Activated T-cell treated with anti-CD3 and anti-CD28 coated beads, Interleukin-2, amount 50 U/mL, for 24 hours (primary cell): ENCODE measurements at places on chromosomes 7 and 10.

GRCh38 chr10:22049635-22050034, 46.1 kb upstream of the DNAJC1 start:
- no peaks in the 10 kb centered on the region for H3K36me3 ChIP-seq
- no peak overlapping the region for H3K4me3 ChIP-seq
- H3K27me3 ChIP-seq: no peaks in the 10 kb centered on the region

- peak; percentile 57 for DNase-seq
- H3K36me3 ChIP-seq: peaks cover 71% of the 10 kb centered on the region
- H3K4me3 ChIP-seq: peak overlapping the region; percentile 68
Measured at GRCh38 chr10:131972474-131973071, 9.2 kb downstream of the BNIP3 start.

DNA sequence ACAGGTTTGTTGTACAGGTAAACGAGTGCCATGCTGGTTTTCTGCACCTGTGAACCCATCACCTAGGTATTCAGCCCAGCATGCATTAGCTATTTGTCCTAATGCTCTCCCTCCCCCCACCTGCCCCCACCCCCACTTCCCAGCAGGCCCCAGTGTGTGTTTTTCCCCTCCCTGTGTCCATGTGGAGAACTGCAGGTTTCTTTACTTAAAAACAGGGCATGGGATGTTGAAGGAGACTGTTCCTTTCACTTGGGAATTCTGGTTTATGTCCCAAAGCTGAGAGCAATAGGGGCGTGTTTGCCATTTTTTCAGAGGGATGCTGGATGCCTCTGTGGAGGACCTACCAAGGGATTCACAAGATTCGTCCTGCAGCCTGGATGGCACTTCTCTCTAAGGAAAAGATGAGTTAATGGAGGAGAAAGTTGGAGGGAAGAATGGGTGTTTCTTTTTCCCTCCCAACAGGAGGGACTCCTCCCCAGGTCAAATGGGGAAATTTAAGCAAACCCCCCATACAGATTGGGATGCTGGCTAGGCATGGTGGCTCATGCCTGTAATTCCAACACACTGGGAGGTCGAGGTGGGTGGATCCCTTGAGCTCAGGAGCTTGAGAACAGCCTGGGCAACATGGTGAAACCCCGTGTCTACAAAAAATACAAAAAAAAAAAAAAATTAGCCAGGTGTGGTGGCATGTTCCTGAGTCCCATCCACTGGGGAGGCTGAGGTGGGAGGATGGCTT, 136.0 kb downstream of the GALNT17 start:
- DNase-seq: no peak
- no peaks in the 10 kb centered on the region for H3K36me3 ChIP-seq
- no peaks in the 10 kb centered on the region for H3K27me3 ChIP-seq
- H3K4me1 ChIP-seq: no peaks in the 10 kb centered on the region

DNA sequence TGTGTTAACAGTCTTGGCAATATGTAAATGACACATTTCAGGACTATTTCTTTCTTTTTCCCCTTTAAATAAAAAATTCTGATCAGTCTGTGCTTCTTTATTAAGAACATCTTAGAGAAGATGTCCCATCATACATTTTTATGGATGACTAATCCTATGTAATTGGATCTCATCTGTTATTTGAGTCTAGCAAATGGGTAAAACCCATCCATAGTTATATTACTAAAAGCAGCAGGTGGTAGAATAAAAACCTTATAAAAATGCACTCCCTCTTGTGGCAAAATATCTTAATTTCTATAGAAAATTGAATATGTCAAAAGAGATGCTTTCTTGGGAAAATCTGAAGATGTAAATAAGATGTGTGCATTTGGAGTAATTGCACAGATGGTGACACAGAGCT, 35.3 kb downstream of the TRRAP start:
- peaks cover 94% of the 10 kb centered on the region for H3K36me3 ChIP-seq
- DNase-seq: no peak
- H3K4me3 ChIP-seq: no peak overlapping the region
- H3K4me1 ChIP-seq: no peaks in the 10 kb centered on the region
- H3K27ac ChIP-seq: no peak overlapping the region

DNA sequence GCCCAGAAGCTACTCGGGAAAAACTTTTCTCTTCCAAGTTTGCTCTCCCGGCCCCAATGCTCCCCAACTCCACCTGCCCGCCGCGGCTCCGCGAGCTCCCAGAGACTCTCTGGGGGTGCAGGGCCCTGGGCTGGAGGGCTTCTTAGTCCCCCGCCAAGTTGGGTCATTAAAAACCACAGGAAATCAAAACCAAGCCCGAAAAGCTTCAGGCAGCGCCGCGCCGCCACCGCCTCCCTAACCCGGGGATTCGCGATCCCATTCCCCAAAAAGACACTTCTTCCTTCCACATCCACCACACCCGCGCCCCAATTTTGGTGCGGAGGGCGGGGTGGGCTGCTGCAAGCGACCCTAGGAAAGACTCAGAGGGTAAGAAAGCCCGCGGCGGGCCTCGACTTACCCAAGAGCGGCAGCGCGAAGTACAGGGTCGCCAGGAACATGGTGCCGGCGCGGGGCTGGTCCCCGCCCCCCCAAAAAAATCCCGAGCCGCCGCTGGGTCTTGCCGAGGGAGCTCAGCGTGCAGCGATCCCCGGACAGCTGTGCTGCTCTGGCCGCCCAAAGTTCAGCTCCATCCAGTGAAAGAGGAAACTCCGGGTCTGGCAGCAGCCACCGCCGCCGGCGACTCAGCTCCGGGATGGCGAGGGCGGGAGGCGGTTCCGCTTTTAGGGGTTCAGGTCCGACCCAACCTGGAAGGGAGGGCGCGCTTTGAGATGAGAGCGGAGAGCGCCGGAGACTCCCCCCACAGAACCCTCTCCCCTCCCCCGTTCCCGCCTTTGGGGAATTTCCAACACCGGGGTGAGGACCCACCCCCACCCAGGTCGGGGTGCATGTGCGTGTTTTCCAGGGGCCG, 1.2 kb downstream of the GFRA1 start:
- peaks cover 80% of the 10 kb centered on the region for H3K27me3 ChIP-seq
- peak overlapping the region; percentile 20 for H3K4me3 ChIP-seq
- no peak for DNase-seq
- H3K36me3 ChIP-seq: no peaks in the 10 kb centered on the region

- H3K27ac ChIP-seq: no peak overlapping the region
- DNase-seq: no peak
- no peaks in the 10 kb centered on the region for H3K36me3 ChIP-seq
Measured at GRCh38 chr10:78889536-78890063, 179.2 kb upstream of the ZMIZ1 start.

DNA sequence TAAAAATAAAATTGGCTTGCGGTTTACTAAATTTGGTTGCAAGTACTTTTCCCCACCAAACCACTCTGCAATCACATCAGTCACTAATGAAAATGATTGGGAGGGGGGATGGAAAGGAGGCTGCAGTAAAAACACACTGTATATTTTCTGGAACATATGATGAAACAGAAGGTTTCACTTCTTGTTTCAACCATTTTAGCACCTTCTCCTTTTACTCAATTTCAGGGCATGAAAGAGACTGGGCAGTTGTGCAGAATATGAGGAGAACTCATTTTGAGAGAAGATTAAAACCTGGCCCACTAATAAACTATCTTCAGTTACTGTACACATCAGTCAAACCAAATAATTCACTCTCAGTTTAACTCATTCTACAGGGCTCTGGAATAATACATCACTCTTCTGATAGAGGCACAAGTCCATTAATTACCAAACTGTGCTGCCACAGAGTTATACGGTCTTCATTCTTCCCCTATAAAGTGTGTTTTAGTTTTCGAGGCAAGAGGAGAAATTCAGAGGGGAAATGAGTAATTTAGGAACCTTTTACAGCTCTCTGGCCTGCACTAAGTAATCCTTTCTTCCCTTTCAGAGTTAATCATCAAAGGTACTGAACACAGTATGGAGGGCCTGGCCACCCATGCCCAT, 25.5 kb downstream of the JAZF1 start:
- peak overlapping the region; percentile 90 for H3K27ac ChIP-seq
- no peak for DNase-seq
- no peaks in the 10 kb centered on the region for H3K27me3 ChIP-seq
- no peaks in the 10 kb centered on the region for H3K36me3 ChIP-seq

GRCh38 chr10:49613882-49614241, at the start of gene CHAT:
TSS of gene CHAT (plus strand) at chr10:49614037. CDS start at chr10:49614190, 153 bp downstream.
- peaks cover 85% of the 10 kb centered on the region for H3K27me3 ChIP-seq
- H3K4me1 ChIP-seq: peaks cover 14% of the 10 kb centered on the region
- no peak within 1 kb of the TSS for H3K27ac ChIP-seq
- H3K36me3 ChIP-seq: no peaks in the 10 kb centered on the region
- peak; percentile 12 for DNase-seq

DNA sequence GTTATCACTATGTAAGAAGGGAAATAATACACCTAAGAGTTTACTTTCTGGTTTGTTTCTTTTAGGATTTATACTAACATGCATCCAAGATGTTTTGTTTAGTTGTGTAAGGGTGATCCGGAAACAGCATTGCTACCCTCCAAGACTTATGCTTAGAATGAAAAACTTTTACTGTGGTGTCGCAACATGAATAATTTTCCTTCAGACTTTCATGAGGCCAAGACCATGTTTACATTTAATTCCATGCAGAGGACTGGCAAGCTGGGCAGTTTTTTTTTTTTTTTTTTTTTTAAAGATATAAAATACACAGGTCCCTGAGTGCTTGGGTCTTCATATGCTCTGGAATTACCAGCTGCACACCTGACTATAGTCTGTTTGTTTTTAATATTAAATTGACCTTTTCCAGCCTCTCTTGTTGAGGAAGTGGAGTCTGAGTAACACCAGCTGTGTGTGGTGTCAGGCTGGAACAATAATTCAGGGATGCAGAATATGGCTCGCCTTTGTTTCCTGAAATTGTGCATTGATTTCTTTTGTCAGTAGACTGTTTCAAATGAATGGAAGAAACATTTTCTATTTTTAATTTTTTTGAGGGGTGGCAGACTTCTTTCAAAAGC, 81.7 kb downstream of the ST7 start:
- no peaks in the 10 kb centered on the region for H3K4me1 ChIP-seq
- DNase-seq: no peak
- H3K27me3 ChIP-seq: no peaks in the 10 kb centered on the region
- no peak overlapping the region for H3K27ac ChIP-seq
- no peaks in the 10 kb centered on the region for H3K36me3 ChIP-seq
- H3K4me3 ChIP-seq: no peak overlapping the region

- no peak for DNase-seq
- no peaks in the 10 kb centered on the region for H3K36me3 ChIP-seq
- H3K27me3 ChIP-seq: no peaks in the 10 kb centered on the region
- no peak overlapping the region for H3K27ac ChIP-seq
- H3K4me1 ChIP-seq: peaks cover 48% of the 10 kb centered on the region
Measured at GRCh38 chr10:43125881-43126731, 12.1 kb upstream of the CSGALNACT2 start.

DNA sequence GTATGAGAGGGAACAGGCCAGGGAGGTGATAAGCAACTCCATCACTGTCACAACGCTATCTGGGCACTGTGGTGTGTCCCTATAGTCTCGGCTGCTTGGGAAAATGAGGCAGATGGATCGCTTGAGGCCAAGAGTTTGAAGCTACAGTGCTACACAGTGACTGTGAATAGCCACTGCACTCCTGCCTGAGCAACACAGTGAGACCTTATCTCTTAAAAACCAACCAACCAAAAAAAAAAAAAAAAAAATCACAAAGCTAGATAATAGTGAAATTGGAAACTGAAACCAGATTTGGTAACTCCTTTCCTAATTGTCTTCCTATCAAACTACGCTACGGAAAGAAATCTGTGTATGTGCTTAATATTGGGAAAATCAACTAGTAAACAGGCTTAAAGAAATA, 14.1 kb downstream of the MICU1 start:
- H3K27me3 ChIP-seq: no peaks in the 10 kb centered on the region
- H3K27ac ChIP-seq: no peak overlapping the region
- peaks cover 21% of the 10 kb centered on the region for H3K36me3 ChIP-seq
- H3K4me3 ChIP-seq: no peak overlapping the region
- no peak for DNase-seq

DNA sequence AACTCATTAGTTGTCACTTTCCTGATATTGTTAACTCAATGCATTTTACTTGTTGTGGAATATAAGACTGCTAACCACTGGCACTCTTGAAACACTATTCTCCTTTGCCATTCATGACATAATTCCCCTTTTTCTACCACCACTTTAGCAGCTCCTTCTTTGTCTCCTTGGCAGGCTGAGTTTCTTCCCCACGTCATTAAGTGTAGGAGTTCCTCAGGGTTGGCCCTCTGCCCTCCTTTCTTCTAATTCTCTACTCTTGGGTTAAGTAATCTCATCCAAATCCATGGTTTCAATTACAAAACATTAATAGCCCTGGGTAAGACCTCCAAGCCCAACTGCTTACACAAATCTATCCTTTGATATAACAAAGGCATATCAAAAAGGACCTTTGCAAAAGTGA, 175.1 kb downstream of the HGF start:
- no peak overlapping the region for H3K27ac ChIP-seq
- no peaks in the 10 kb centered on the region for H3K36me3 ChIP-seq
- no peak overlapping the region for H3K4me3 ChIP-seq
- H3K27me3 ChIP-seq: no peaks in the 10 kb centered on the region

DNA sequence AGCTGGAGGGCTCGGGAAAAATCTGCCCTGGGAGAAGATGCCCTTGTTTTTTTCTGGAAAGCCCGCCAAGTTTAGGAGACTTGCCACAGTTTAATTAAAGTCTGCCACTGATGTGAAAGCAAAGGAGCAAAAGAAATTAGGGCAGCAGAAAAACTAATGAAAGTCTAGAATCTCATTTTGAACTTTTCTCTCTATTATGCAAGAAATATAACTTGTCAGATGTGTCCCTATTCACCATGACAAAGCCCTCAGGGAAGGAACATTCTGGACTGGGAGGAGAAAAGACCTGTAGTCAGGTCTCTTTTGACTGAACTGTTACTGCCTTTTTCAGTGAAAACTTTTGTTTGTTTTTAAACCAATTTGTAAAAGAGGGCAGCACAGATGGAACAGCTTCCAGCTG, 715.5 kb downstream of the SORCS3 start:
- H3K36me3 ChIP-seq: no peaks in the 10 kb centered on the region
- H3K27me3 ChIP-seq: no peaks in the 10 kb centered on the region
- no peaks in the 10 kb centered on the region for H3K4me1 ChIP-seq
- no peak overlapping the region for H3K4me3 ChIP-seq
- DNase-seq: no peak

DNA sequence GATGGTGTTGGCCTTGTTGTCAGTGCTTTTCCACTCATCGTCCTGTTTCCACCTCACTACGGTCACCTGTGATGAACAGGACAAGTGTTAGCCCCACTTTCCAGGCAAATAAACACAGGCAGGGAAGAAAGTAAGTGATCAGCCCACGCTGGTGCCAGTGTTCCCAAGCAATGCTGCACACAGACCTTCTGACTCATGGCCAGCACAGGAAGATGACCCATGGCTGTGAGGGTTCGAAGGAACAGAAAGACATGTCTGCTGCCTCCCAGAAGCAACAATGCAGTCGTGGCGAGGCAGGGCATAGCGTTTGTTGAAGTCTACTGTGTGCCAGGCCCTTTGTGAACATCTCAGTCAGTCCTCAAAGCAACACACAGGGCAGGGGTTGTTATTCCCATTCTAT, 35.7 kb downstream of the SLC29A3 start:
- H3K27me3 ChIP-seq: no peaks in the 10 kb centered on the region
- H3K27ac ChIP-seq: no peak overlapping the region
- H3K4me3 ChIP-seq: no peak overlapping the region
- peaks cover 53% of the 10 kb centered on the region for H3K36me3 ChIP-seq
- no peaks in the 10 kb centered on the region for H3K4me1 ChIP-seq
